ENCODE measurements at places on chromosomes 6 and 20.

DNA sequence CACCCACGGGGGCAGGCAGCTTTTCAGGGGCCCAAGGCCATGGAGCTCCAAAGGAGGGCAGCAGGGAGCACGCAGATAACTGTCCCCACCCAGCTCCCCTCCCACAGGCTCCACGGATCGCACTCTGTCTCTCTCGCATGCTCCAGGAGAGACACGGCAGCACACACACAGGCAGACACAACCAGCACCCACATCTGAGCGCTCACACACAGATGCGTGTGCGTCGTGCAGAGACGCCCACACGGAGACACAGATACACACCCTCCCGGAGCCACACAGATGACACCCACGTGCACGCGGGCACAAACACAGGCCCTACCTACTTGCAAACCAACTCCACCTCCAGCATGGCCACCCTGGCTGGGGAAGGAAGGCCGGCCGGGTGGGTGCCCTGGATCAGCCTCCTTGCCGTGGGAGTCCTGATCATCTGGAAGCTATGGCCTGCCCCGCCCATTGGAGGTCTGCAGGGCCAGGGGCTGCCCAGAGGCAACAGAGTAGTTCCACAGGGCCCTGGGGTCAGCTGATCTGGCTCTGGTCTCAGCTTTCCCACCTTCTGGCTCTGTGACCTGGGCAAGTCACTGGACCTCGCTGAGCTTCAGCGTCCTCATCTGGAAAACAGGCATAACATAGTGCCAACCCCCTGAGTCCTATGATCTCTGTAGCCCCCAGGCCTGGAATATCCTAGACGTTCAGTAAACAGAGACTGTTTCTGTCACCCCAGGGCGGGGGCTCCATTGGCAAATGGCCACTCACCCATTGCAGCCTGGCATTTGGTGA, 31.5 kb downstream of the AAR2 start:
- no peak for DNase-seq

GRCh38 chr20:62875419-62876361, 14.1 kb upstream of the TCFL5 start:
- no peak for DNase-seq

DNA sequence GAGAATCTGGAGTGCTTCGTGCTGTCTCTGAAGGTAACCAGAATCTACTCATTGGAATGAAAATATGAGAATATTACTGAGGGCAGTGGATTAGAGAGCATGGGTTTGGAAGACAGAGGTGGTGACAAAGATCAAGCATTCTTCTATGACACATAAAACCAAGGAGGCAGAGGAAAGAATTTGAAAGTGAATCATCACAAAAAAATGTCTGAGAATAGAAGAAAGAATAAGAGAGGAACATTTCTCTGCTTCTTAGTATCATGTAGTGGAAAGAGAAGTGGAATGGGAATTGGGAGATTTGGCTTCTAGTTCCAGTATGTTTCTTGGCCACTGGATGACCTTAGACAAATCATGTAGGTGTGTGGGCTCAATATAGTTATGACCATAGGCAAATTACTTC, 474.0 kb downstream of the TFAP2B start:
- DNase-seq, result no peak

DNA sequence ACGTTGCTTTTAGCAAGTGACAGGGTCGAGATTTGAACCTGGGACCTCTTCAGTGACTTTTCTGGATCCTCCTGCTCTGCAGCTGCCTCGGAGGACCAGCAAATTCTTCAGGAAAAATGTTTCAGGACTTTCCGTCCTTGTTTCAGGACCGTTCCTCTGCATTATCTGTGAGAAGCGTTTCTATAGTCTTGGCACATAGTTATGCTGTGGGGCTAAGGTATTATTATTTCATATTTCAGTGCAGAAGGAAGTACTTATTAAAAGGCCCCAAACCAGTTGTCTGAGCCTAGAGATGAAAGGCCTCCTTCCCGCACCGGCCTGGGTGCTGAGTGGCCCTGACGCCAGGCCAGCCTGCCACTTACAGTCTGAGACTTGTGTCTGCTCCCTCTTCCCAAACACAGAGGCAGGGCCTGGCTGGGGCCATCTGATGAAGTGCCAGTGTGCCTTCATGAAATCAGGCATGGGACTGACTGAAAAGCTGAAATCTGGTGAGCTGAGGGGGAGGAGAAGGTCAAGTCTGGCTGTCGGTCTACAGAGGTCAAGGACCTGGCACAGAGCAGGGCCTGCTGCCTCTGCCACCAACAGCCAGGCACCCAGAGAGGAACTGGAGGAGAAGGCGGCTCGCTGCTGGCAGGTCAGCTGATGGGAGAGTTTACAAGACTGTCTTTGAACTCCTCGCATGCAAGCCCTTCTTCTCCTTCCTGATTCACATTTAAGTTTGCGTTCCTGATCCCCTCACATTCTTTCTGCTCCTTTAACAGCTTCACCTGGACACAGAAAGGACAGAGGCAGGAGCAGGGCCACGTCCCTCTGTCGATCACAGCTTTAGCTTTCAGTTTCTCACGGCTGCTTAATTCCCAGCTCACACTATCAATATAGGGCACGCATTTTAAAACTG, 8.9 kb upstream of the QKI start:
- no peak for DNase-seq
